Astrocyte (in vitro differentiated cells and primary cell): ENCODE measurements at places on chromosomes 2 and 18. TPM values are rescaled to one million over a fixed set of nuclear protein-coding genes. Genes with fewer than 3 reads are reported as not detected.

The MAPRE3 gene
- 27.0 and 29.0 TPM in 2 replicates for total RNA-seq

The KCNE4 gene
- 0.27 and 0.34 TPM in 2 replicates for total RNA-seq

The LYPD6B gene
- 1.1 and 1.2 TPM in 2 replicates for total RNA-seq

The FTCDNL1 gene
- 0.45 and 0.48 TPM in 2 replicates for total RNA-seq

The YPEL5 gene
- 149 and 162 TPM in 2 replicates for total RNA-seq

The DNAH7 gene
- 0.79 and 1.2 TPM in 2 replicates for total RNA-seq

DNA sequence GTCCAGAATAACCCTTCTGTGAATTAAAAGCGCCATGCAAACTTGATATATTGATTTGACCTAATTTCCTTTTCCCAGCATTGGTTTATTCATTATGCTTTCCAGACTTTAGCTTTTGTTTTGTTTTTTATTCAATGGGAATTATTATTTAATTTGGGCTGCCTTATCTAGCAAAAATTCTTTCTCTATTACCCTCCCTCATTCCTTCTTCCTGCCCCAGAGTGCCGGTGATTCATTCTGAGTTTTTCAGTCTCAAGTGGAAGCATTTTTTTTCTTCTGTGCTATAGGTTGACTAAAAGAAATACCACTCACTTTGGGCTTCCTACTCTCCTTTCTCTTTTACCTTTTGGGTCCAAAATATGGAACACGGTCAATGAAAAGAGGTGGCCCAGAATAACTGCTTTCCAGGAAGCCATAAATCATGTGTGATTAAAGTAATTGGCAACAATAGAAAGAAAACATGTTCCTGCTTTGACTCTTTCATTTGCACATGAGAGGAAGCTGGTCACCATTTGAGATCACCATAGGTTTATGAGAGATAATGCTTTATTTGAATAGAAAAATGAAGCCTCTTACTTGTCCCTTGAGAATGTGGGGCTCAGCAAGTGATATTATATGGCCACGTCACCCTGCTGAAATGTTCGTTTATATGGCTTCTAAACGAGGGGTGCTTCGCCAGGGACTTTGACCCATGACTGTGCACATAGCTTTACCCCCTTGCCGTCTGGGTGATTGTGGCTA, 422.8 kb upstream of the ZEB2 start:
- peak; percentile 79 for DNase-seq

- peak; percentile 7 for DNase-seq
Observed at GRCh38 chr2:136135921-136136906, 18.3 kb upstream of the CXCR4 start.

DNA sequence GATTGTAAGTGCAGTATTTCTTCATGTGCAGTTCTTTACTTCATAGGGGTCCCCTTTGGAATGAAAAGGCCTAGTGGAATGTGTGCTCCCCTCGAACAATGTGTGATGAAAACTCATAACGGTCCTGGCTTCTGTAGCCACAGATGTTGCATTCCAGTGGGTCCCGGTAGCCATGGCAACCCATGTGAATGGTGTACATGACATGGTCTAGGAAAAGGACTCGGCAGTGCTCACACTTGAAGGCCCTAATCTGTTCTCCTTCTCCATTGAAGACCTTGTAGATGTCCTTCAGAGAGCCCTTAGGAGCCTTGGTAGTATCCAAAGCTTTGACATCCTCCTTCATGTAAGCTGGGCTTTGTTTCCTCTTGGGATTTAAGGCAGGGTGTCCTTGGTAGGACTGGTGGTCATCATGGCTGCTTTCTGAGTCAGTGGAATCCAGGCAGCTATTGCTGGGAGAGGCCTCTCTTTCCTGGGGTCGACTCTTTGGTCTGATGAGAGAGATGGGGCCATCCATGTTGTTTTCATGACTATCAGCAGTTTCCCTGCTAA, 144.0 kb downstream of the IKZF2 start:
- DNase-seq: no peak

GRCh38 chr2:238996331-238997136, 148.6 kb downstream of the TWIST2 start:
- no peak for DNase-seq

GRCh38 chr18:22613058-22613690, 195.5 kb upstream of the CTAGE1 start:
- DNase-seq: no peak

- no peak for DNase-seq
Observed at GRCh38 chr2:42001711-42002201, 46.1 kb upstream of the PKDCC start.

DNA sequence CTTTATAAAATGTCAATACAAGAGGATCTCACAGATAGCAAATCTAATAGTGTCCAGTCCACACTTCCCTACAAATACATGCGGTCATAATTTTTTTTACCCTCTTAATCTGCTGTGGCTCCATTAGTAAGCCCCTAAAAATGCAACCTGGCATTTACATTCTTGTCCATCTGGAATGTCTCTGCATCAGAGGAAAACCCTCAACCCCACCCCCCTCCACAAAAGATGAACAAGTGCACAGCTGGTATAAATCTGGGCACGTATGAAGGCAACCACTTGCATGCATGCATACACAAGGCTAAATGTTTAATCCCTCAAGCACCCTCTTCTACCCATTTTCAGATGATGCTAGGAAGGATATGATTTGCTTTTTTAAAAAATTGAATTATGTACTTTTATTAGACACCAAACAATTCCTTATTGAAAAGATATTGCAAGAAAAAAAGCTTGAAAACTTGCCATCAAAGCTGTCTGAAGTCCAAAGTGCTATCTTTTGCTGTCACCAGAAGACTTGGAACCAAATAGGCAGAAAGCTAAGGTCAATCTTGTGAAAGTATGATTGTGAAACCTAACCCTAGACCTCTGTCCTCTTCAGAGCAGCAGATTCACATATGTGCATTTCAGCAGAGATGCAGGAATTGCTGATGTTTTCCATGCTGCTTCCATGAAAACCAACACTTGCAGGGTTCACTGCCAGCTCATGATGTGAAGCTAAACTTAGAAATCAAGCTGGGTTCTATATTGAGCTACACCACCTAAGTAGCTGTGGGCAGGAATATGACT, 39.0 kb downstream of the IRS1 start:
- DNase-seq: peak; percentile 91

DNA sequence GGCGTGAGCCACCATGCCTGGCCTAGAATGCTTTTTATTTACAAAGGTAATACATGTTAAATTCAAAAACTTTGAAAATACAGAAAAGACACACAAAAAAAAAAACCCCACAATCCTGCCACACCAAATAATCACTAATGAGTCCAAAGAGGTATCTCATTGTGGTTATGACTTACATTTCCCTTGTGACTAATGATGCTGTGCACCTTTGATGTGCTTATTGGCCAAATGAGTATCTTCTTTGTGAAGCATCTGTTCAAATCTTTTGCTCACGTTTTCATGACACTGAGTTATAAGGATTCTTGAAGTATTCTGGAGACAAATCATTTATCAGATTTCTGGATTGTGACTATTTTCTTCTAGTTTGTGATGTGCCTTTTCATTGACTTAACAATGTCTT, 6.4 kb upstream of the NLRC4 start:
- DNase-seq: no peak

- peak; percentile 12 for DNase-seq
Observed at GRCh38 chr18:23740105-23740830, 51.0 kb downstream of the LAMA3 start.
